HAP-1 (cell line): ENCODE measurements at places on chromosomes 7 and 10.

- DNase-seq = no peak
These were observed 73.2 kb downstream of the INHBA start for GRCh38 chr7:41629711-41630111.

DNA sequence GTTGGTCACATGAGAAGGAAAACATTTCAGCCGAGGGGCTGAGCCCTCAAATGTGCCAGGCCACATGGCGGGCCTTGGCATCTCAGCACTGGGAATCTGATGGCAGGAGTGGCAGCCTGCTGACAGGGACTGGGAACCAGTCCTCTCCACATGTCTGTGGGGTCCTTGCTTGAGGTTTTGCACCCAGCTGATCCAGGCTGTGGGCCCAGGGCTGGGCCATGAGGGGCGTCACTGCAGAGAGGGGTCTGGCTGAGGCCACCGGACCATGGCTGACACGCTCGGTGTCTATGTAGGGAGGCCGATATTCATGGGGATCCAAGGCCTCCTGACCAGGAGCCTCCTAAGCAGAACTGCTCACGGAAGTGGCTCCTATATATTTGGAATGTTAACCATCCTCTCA is 31.0 kb upstream of the PWWP2B start:
- DNase-seq = no peak

- no peak for DNase-seq
These were observed 67.4 kb upstream of the PDCD4 start for GRCh38 chr10:110804376-110804775.

DNA sequence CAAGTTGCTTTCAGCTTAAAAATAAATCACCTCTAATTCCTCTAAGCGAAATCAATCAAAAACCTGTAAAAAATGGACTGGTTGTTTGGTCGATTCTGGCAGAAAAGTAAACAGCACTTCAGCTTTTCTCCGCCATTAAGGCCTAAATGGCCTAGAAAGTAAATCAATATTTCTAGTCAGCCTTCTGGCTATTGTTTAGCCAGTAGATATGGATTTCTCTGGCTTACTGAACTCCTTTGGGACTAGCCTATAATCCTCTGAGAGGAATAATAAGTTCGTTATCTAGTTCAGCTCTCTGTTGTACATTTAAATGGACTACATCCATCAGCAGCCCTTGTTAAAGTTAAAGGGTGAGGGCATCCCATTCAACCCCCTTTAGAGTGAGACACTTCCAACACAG is 400.1 kb upstream of the ETV1 start:
- DNase-seq = peak; percentile 66

GRCh38 chr10:95049919-95050318 is 19.4 kb downstream of the CYP2C8 start:
- no peak for DNase-seq

- DNase-seq = peak; percentile 83
These were observed 114.5 kb upstream of the CAV2 start for GRCh38 chr7:116384936-116385635.

GRCh38 chr10:48590945-48591344 is 13.9 kb downstream of the ARHGAP22 start:
- no peak for DNase-seq

- no peak for DNase-seq
These were observed 2.9 kb upstream of the ZNF33A start for GRCh38 chr10:38007551-38007950.

- DNase-seq = peak; percentile 29
These were observed 1.8 kb upstream of the HOXA11 start for GRCh38 chr7:27186668-27187474.

GRCh38 chr10:86295791-86296190 is 70.8 kb downstream of the GRID1 start:
- DNase-seq = no peak

GRCh38 chr10:124717911-124718741 is 26.1 kb downstream of the FAM53B start:
- no peak for DNase-seq

- no peak for DNase-seq
These were observed 205.3 kb upstream of the HDAC9 start for GRCh38 chr7:18290223-18290622.

DNA sequence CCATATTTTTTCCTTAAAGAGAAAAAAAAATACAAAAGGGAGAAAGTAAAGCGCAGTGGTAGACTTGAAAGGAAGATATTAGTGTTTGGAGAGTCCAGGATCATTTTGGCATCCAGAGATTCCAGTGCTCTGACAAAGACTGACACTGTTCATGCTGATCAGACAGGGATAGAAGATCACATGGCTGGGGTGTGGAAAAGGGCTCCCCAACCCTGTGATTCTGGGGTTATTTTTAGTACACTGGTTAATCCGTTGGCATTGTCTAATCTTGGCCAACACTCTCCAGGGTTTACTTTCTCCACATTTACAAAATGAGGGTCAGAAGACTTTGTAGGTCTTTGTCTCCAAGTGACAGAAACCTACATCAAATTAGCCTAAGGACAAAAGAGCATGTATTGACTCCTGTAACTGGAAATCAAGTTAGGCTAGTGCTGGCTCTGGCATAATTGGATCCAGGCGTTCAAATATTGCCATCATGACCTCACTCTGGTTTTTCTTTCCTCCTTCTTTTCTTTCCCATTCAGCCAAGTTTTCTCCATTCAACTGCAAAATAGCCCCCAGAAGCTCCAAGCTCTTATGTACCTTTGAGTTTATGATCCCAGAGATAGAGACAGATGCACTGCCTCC is 181.6 kb downstream of the PHTF2 start:
- no peak for DNase-seq

GRCh38 chr7:118517275-118517674 is 292.8 kb downstream of the ANKRD7 start:
- DNase-seq = no peak

GRCh38 chr7:48681006-48681405 is 243.3 kb upstream of the CDC14C start:
- no peak for DNase-seq

DNA sequence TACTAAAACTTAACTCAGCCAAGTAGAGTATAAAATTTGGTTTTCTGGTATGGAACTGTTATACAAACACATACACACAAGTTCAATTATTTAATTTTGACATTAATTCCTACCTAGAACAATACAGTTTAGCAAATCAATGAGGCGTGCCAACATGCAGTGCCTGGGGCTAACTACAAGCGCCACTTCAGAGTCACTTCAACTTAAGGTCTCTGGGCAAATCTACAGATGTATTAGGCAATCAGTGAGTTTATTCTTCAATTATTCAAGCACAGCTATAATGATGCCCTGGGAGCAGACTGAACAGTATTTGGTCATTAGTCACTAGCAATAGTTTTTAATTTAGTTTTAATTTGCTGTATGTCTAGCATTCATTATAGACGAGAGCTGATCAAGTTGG is 51.6 kb downstream of the HIBADH start:
- DNase-seq = no peak

GRCh38 chr7:44772440-44772839 is 23.8 kb downstream of the ZMIZ2 start:
- no peak for DNase-seq

DNA sequence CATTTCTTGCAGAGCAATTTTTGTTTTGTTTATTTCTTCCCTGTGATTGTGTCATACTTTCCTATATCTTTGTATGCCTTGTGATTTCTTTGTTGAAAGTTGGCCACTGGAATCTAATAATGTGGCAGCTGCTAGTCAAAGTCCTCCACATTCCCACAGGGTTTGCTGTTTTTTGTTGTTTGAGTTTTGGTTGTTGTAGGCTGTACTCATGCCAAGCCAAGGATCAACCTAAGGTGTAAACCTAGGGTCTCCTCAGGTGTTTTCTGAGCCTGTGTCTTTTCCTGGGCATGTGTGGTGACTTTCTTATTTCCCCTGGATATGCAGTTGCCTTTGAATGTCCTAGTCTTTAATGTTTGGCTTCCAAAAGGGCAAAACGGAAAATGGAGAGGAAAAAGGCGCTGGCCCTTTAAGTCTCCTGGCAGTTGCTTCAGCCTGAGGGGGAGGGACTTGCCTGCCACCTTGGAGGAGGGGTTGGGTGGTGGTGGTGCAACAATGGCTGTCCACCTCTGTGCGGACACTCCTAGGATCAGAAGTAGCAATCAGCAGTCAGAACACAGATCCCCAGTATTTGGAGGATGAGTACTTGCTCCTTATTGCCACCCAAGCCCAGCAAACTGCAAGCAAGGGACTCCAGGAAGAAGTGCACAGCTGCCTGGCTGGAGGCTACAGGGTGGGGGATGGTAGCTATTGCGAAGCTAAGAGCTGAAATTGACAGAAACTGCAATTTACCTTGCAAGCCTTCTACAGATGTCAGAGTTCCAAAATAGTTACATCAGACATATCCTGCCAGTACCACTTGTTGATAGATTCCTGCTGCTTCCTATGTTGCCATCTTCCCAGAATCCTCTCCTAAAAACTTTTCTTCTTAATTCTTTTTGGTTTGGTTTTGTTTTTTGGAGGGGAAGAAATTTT is 5.6 kb upstream of the ZNF518A start:
- peak; percentile 28 for DNase-seq

DNA sequence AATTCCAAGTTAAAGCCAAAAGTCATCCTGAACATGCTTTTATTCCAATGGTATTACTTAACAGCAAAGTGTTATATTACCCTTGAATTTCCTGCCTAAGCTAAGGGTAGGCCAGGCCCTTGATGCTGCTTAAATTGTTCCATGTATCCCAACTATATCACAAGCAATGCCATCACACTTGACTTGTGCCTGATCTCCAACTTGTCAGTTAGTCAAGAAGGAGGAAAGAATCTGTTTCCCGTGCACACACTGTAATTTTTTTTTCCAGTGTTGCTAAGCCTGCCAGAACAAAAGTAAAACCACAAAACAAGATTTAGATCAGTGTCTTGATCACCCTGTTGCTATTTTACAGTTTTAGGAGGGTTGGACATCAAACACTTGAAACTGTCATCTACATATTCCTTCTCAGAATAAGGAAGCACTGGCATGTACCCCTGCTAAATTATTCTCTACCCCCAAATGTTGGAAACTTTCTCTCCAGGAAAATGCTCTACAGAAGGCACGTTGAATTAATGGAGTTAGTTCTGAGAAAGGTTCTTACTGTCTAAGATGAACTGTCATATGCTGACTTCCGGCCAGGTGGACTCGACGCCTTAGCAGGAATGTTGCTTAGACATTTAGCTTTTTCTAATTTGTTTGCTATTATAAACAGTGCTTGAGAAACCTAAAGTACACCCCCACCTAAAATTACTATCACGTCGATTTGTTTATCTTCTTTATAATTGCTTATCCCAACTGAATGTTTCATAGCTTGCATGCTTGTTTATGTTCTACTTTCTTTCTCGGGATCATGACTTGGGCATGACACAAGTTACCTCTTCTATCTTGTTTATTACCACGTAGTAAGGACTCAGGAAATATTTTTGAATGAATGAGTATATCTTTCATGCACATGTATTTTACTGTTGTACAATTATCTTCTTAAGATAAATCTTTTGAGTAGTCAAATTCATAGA is 105.5 kb upstream of the ZNF438 start:
- DNase-seq = no peak

- no peak for DNase-seq
These were observed 124.3 kb downstream of the PTPRN2 start for GRCh38 chr7:158463317-158463716.

DNA sequence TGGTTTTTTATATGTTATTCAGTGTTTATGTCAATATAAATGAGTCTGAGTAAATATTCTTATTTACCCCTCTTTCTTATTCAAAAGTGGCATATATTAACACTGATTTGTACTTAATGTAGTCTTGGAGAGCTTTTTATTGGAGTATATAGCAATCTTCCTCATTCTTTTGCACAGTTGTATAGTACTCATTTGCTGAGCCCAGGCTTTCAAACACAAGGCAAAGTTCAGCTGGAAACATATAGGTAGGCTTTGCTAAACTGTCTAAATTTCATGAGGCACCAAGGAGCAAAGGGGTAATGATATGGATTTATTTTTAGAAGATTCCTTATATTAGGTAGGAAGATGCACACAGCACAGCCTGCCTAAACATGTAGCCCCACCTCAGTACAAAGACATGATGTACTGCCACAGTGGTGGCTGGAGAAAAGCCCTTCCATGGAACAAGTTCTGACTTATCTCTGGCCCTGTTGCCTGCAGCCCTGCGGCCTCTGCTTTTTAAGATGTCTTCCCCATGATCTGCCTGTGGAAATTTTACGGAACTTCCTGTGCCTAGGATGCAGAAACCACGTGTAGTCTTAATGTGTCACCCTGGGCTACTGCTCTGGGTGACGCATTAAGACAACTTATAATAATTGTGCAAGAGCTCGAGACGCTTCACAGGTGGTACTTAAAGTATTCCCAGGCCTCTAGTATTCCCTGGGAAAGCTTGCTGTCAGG is 9.6 kb upstream of the PDCD4 start:
- DNase-seq = no peak

GRCh38 chr7:5345671-5346070 is 62.9 kb downstream of the SLC29A4 start:
- no peak for DNase-seq

DNA sequence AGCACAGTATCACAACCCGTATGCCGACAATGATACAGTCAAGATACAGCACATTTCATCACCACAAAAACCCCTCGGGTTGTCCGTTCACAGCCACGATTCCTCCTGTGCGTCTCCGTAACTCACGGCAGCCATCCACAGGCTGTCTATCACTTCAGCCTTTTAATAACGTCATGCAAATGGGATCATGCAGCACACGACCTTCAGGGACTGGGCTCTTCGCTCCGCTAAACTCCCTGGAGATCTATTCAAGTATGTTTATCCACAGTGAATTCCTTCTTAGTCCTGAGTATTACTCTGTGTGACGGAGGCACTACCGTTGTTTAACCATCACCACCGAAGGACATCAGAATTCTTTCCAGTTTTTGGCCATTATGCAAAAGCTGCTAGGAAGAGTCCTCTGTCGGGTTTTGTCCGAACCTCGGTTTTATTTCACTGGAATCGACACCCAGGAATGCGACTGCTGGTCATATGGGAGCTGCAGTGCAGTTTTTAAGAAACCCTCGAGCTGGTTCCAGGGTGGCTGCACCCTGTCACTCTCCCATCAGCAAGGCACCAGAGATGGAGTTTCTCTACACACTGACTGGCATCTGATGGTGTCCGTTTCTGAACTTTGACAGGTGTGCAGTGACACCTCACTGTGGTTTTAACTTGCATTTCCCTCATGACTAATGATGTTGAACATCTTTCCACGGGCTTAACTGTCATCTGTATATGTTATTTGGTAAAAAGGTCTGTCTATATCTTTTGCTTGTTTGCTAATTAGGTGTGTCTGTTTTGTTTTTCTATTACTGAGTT is 193.6 kb downstream of the MAD1L1 start:
- no peak for DNase-seq

DNA sequence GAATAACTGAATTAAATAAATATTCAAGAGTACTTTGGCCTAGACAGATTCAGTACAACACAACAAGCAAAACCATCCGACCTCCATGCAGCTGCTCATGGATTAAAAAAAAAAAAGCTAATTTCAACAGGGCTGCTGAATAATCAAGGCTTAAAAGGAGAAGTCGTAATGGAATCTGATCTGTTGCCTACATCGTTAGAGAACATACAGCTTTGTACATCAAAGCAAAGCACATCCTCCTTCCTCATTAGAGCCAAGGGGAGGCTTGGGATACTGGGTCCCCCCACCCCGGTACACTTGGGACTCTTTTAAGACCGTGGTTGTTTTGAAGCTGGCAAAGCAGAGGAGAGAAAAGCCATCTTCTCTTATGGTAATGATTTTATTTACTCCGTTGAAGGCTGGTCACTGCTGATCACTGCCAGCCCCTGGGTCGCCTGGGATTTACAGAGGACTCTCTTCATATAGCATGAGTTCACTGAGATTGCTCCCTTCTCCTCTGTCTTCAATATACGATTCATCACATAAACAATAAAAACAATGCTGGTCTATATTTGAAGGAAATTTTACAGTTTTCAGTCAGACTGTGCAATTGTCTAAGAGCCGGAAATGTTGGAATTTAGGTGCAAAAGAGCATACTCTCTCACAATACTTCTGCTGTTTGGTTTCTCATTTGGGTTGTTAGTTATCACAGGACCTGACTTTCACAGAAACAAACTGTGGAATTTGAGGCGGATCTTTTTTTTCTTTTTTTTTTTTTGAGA is 148.8 kb downstream of the FAM107B start:
- no peak for DNase-seq
